ENCODE measurements at places on chromosomes 1 and 21. TPM values are rescaled to one million over a fixed set of nuclear protein-coding genes. Genes with fewer than 3 reads are reported as not detected.

Gene CXADR
- total RNA-seq, result 0.04 TPM

GRCh38 chr1:52159033-52159789 is 17.3 kb downstream of the ZFYVE9 start:
- no peaks in the 10 kb centered on the region for H3K27me3 ChIP-seq
- no peak overlapping the region for H3K27ac ChIP-seq
- no peak overlapping the region for H3K4me3 ChIP-seq
- no peak for DNase-seq
- no peaks in the 10 kb centered on the region for H3K4me1 ChIP-seq

Gene LYPD8
- 1.0 TPM for total RNA-seq

GRCh38 chr1:91559838-91560565 is 59.4 kb downstream of the CDC7 start:
- DNase-seq, result no peak
- no peak overlapping the region for H3K27ac ChIP-seq
- H3K36me3 ChIP-seq, result no peaks in the 10 kb centered on the region
- peaks cover 14% of the 10 kb centered on the region for H3K4me1 ChIP-seq
- H3K4me3 ChIP-seq, result no peak overlapping the region
- no peaks in the 10 kb centered on the region for H3K27me3 ChIP-seq

DNA sequence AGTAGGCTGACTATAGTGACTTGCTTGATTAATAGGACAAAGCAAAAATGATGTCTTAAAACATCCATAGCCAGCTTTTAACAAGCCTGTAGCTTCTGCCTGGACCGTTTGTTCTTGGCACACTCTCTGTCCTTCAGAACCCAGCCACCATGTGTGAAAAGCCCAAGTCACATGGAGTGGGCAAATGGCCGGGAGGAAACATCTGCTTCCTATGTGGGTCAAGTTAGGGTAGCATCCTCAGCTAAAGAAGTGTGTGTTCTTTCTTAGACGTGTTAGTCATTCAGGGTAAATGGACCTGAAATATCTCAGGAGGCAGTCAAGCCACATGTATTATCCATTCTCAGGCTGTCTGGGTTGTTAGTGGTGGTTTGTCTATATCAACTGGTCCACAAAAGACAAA is 23.4 kb downstream of the RD3 start:
- no peak overlapping the region for H3K27ac ChIP-seq
- H3K4me1 ChIP-seq, result no peaks in the 10 kb centered on the region
- DNase-seq, result no peak

GRCh38 chr21:38460171-38460742 is 38.0 kb downstream of the ERG start:
- H3K27me3 ChIP-seq, result peaks cover 26% of the 10 kb centered on the region
- no peak for DNase-seq
- H3K27ac ChIP-seq, result no peak overlapping the region
- H3K36me3 ChIP-seq, result no peaks in the 10 kb centered on the region
- H3K4me3 ChIP-seq, result no peak overlapping the region

Gene PCNT
- total RNA-seq, result 53.5 TPM

- 0 out of 3 replicates have a peak, but pooled peaks cover 3% of the 10 kb centered on the region for H3K27me3 ChIP-seq
- H3K36me3 ChIP-seq, result no peaks in the 10 kb centered on the region
- H3K4me3 ChIP-seq, result no peak overlapping the region
- no peak overlapping the region for H3K27ac ChIP-seq
- no peaks in the 10 kb centered on the region for H3K4me1 ChIP-seq
- DNase-seq, result no peak
Measured at GRCh38 chr1:117162816-117163215, 41.3 kb upstream of the TRIM45 start.

DNA sequence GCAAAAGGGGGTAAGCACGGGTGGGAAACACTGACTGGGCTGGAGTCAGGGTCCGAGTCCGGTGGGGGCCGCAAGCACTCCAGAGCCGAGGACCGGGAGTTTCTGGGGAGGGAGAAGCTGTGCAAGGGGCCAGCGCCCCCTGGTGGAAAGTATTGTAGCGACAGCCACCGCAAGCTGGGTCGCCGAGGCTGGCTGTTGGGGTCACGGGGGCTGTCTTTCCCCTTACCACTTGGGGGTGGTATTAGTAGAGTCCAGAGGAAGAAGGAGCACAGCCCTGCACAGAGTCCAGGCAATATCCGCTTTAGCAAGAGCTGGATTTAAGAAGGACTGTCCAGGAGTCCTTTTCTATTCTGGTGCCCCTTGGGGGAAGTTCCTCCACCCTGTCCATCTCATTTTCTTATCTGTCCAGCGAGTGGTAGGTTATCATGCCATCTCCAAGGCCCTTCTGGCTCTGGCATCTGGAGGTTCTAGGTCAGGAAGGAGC is 17.9 kb upstream of the ETV3 start:
- H3K36me3 ChIP-seq, result no peaks in the 10 kb centered on the region
- H3K4me1 ChIP-seq, result peaks cover 29% of the 10 kb centered on the region
- no peak overlapping the region for H3K27ac ChIP-seq
- DNase-seq, result peak; percentile 79
- peak overlapping the region; percentile 21 for H3K4me3 ChIP-seq

- no peaks in the 10 kb centered on the region for H3K36me3 ChIP-seq
- no peak overlapping the region for H3K4me3 ChIP-seq
- no peaks in the 10 kb centered on the region for H3K4me1 ChIP-seq
- H3K27ac ChIP-seq, result no peak overlapping the region
- DNase-seq, result no peak
Measured at GRCh38 chr1:66552829-66553228, 18.9 kb downstream of the SGIP1 start.

DNA sequence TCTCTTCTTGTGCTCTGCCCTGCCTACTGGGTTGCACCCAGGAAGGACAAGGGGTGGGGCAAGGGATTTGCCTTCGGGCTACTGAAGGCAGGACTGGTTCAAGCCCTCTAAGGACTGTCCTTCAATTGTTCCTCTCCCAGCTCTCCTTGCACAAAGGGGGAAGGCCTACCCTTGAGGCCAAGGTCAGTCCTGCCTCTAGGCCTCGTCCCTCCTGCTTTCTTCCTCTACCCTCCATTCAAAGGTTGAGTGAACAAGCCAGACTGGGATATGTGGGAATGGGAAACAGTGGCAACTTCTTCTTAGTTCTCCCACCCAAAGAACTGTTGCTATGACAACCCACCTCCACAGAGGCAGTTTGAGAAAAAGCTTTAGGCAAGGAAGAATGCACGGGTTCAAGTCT is 2.7 kb downstream of the LURAP1 start:
- no peaks in the 10 kb centered on the region for H3K36me3 ChIP-seq
- no peak for DNase-seq
- no peak overlapping the region for H3K4me3 ChIP-seq
- H3K27me3 ChIP-seq, result no peaks in the 10 kb centered on the region
- peaks cover 17% of the 10 kb centered on the region for H3K4me1 ChIP-seq

Gene ZNF683
- not detected for total RNA-seq

DNA sequence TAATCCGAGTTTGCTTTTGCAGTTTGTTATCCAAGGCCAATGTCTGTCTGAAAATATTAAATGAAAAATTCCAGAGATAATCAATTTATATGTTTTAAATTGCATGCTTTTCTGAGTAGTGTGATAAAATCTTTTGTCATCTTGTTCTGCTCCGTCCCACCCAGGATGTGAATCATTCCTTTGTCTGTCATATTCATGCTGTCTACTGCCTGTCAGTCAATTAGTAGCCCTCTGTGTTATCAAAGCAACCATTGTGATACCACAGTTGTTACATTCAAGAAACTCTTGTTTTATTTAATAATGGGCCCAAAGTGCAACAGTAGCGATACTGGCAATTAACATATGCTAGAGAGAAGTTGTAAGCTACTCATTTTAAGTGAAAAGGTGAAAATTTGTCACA is 819.3 kb downstream of the BRINP3 start:
- no peak overlapping the region for H3K4me3 ChIP-seq
- H3K27me3 ChIP-seq, result no peaks in the 10 kb centered on the region
- no peaks in the 10 kb centered on the region for H3K36me3 ChIP-seq
- no peak overlapping the region for H3K27ac ChIP-seq

GRCh38 chr21:35111321-35111930 is 62.3 kb upstream of the RUNX1 start:
- DNase-seq, result no peak
- H3K27ac ChIP-seq, result no peak overlapping the region
- H3K4me1 ChIP-seq, result peaks cover 9% of the 10 kb centered on the region
- H3K36me3 ChIP-seq, result no peaks in the 10 kb centered on the region

DNA sequence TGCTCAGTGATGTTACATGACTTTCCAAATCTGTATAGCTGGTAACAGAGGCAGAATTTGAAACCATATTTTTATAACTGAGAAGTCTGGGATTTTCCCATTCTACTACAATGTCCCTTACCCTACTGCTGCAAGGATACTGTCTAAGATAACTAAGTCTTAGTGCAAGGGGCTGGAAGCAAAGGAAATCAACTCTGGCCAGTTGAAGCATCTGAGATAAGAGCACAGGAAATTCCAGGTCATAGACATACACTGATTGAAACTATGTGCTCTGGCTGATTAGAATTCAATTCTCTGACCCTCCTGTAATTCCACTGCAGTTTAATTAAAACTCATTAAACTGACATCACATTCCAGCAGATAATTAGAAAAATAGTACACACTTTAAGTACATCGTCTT is 267.7 kb upstream of the C1orf87 start:
- no peaks in the 10 kb centered on the region for H3K27me3 ChIP-seq
- no peak for DNase-seq
- no peak overlapping the region for H3K27ac ChIP-seq
- H3K4me3 ChIP-seq, result no peak overlapping the region
- H3K4me1 ChIP-seq, result no peaks in the 10 kb centered on the region
- H3K36me3 ChIP-seq, result no peaks in the 10 kb centered on the region

- DNase-seq, result no peak
- no peaks in the 10 kb centered on the region for H3K4me1 ChIP-seq
- H3K27me3 ChIP-seq, result no peaks in the 10 kb centered on the region
- no peak overlapping the region for H3K4me3 ChIP-seq
- no peaks in the 10 kb centered on the region for H3K36me3 ChIP-seq
- no peak overlapping the region for H3K27ac ChIP-seq
Measured at GRCh38 chr1:94434365-94435045, 16.3 kb downstream of the ABCD3 start.

GRCh38 chr1:94668528-94668927 is 127.0 kb upstream of the F3 start:
- DNase-seq, result no peak
- no peak overlapping the region for H3K27ac ChIP-seq
- no peaks in the 10 kb centered on the region for H3K4me1 ChIP-seq
- H3K27me3 ChIP-seq, result no peaks in the 10 kb centered on the region
